Urinary bladder (tissue), 4 donors: ENCODE measurements at places on chromosomes 6 and 20. TPM values are rescaled to one million over a fixed set of nuclear protein-coding genes. Genes with fewer than 3 reads are reported as not detected.
A peak's percentile ranks its signal among the peaks of the same experiment; 100 is the strongest.

Gene IL17F
- total RNA-seq: not detected

Gene TFAP2B
- 0.48 TPM for total RNA-seq

Gene C20orf144
- not detected for total RNA-seq

Gene EYS
- 4.4 TPM for total RNA-seq

- DNase-seq: no peak
Observed at GRCh38 chr6:71452697-71453370, 164.2 kb downstream of the OGFRL1 start.

DNA sequence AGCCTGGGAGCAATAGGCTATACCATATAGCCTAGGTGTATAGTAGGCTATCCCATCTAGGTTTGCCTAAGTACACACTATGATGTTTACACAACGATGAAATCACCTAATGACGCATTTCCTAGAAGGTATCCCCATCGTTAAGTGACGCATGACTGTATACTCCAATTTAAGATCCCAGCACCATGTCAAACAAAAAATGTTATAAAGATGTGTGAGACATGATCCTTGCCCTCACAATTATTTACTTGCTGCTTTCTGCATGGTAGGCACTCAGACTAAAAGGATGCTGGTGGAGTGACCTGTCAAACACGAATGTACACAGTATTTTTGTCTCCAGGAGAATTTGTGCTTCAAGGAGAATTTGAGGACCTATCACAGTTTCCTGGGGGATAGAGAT, 32.3 kb downstream of the SNAP25 start:
- no peak for DNase-seq

DNA sequence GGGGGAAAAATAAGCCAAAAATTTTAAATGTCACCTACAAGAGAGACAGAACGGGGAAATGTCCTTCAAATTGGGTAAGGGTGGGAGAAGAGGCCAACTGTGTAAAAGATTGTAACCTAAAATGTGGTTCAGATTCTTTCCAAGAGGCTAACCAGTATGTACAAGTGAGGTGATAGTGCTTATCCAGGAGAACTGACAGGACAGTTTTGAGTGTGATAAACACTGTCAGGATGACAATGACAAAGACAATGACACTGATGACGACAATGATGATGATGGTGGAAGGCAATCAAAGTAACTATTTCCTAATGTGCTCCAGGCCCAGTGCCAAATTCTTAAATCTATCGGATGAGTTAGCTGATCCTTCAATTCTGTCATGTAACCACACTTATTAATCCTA, 57.3 kb downstream of the TASP1 start:
- no peak for DNase-seq

GRCh38 chr20:49747707-49748524, 34.2 kb upstream of the B4GALT5 start:
- DNase-seq: no peak

GRCh38 chr6:7108964-7109836, 1.4 kb downstream of the RREB1 start:
- DNase-seq: no peak

Gene TRIM15
- total RNA-seq: not detected

DNA sequence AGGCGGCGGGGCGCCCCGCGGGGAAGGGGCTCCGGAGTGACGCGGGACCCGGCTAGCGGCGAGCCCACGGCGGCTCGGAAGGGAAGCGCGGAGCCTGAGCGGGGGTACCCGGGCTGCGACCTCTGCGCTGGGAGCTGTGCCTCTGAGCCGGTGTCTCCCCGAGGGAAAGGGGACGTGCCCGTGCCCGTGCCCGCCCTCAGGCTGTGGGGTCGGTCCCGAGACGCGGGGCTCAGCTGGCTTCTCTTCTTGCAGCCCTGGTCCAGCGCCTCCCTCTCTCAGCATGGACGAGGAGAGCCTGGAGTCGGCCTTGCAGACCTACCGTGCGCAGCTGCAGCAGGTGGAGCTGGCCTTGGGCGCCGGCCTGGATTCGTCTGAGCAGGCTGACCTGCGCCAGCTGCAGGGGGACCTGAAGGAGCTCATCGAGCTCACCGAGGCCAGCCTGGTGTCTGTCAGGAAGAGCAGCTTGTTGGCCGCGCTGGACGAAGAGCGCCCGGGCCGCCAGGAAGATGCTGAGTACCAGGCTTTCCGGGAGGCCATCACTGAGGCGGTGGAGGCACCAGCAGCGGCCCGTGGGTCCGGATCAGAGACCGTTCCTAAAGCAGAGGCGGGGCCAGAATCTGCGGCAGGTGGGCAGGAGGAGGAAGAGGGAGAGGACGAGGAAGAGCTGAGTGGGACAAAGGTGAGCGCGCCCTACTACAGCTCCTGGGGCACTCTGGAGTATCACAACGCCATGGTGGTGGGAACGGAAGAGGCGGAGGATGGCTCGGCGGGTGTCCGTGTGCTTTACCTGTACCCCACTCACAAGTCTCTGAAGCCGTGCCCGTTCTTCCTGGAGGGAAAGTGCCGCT, 686 bp downstream of the ZGPAT start:
- DNase-seq: no peak

GRCh38 chr6:80336911-80337310, 230.4 kb downstream of the BCKDHB start:
- DNase-seq: no peak

- no peak for DNase-seq
Observed at GRCh38 chr6:47079638-47080037, 37.5 kb upstream of the ADGRF1 start.

DNA sequence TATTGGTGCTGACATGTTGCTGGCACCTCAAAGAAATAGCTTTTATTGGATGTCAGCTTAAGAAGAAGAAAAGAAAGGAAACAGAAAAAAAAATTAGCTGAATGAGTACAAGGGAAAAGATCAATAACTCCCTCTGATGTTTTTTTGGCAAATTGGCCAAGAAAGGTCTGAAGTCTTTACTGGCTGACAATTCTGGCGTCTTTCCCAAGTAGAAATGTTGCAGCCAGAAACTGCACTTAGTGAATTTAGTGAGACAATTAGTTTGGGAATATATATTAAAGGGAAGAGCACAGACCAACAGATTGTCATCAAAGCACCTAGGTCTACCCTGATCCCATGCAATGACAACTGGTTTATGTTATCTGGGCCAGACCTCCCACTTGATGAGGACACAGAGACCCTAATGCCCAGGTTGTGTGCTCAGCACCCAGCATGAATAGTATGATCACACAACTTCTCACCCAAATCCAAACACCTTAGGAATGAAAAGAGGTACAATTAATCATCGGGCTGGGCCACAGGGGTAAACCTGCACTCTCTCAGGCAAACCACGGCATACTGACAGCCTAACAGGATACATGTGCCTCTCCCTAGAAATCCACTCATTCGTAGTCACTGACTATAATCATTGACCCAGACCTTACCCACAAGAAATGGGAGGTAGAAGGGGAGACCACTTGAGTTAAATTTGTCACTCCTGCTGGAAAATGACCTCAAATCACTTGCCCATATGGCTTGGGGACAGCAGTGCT, 612.3 kb upstream of the ARID1B start:
- DNase-seq: no peak

DNA sequence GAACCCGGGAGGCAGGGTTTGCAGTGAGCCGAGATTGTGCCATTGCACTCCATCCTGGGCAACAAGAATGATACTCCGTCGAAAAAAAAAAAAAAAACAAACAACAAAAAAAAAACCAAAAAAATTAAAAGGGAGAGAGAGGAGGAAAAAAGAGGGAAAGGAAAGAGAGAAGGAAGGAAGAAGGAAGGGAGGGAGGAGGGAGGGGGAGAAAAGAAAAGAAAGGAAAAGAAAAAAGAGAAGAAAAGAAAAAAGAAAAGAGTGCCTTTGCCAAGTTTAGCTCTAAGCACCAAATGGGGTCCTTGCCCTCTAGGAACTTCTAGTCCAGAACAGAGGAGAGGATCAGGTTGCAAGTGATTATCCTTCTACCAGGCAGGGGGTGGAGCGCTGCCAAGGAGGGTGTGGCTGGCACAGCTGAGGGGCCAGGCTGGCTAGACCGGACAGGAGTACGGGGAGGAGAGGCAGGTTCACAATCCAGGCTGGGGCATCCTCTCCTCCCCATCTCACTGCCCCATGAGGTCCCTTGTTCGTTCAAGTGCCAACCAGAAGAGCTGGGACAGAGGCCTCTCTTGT, 19.1 kb downstream of the GNAS start:
- DNase-seq: no peak

Gene CDC5L
- 38.4 TPM for total RNA-seq

DNA sequence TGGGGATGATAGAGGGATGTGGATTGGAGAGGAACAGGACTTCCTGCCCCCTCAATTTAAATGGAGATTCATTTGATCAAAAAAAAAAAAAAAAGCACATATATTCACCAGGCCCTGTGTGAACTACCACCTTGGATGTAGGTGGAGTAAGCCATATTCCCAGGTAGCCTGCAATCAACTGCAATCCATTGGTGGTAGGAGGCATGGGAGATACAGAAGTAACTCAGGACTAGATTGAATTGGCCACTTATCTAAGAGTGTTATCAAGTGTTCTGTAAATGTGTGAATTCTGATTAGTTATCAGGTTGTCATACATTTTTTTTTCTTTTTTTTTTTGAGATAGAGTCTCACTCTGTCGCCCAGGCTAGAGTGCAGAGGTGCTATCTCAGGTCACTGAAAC, 124.1 kb upstream of the ESR1 start:
- DNase-seq: no peak

- no peak for DNase-seq
Observed at GRCh38 chr20:49851231-49851705, 38.6 kb downstream of the SLC9A8 start.

Gene HRH3
- total RNA-seq: 0.16 TPM

Gene IBTK
- total RNA-seq: 78.8 TPM

DNA sequence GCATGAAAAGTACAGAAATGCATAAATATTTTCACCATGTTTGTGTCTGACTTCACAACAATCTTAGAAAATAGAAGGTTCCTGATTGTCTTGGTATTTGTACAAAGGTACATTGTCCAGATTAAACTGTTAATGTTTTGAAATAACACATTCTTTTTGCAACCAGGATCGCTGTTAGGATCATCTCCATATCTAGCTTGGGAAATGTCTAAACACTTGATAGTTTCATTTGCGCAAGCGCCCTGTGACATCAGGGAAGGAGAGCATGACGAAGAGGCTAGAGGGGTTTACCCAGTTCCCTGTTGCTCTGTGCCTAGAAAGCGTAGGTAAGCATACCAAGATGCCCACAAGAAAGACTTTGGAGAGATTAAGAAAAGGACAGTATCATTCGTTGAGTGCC, 19.4 kb downstream of the ALDH8A1 start:
- DNase-seq: no peak

- DNase-seq: no peak
Observed at GRCh38 chr6:131995917-131996316, 44.7 kb upstream of the CCN2 start.

Gene MATN4
- 1.5 TPM for total RNA-seq

Gene MYH7B
- 4.3 TPM for total RNA-seq

- no peak for DNase-seq
Observed at GRCh38 chr6:79913369-79913768, 34.0 kb downstream of the ELOVL4 start.

Gene CPXM1
- 46.9 TPM for total RNA-seq

DNA sequence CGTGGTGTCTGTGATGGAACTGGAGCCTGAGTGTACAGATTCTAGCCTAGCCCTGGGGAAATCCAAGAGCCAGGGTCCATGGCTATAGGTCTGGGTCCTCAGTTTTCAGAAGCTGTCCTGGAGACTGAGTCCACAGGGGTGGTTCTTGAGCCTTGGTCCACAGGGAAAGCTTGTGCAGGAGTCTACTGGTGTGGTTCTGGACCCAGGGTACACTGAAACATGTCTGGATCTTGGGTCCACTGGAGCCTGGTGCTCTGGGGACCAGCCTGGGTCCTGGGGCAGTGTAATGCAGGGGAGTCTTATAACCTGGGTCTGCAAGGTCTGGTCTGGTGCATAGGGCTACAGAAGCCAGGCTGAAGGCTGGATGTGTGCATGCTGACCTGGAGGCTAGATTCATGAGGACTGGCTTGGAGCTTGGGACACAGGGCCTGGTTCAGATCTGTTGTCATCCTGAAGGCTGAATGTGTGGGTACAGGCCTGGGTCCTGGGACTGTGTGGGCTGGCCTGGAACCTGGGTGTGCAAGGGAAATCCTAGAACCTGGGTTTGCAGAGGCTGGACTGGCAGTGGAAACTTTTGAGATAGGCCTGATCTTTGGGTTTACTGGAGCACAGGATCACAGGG, 5.5 kb downstream of the CST9L start:
- DNase-seq: no peak

GRCh38 chr20:63957004-63957689, 931 bp upstream of the UCKL1 start:
- DNase-seq: no peak

DNA sequence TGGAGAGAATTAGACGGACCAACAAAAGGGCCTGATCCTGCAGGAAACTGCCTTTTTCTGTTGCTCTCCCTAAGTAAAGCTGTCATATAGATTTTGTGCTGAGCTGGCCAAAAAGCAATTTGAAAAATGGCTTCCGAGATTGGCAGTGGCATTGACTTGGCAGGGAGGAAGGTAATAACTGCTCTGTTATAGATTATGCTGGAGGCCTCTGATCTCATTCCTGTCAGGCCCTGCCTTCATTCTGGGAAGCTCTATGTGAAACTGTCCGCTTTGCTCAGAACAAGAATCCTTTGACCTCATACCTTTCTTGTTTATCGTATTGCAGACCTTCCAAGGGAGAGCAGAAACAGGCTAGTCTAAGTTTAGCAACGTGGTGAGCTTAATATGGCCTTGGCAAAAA, 234.4 kb downstream of the PHACTR1 start:
- no peak for DNase-seq

Gene KIFC1
- 7.5 TPM for total RNA-seq

DNA sequence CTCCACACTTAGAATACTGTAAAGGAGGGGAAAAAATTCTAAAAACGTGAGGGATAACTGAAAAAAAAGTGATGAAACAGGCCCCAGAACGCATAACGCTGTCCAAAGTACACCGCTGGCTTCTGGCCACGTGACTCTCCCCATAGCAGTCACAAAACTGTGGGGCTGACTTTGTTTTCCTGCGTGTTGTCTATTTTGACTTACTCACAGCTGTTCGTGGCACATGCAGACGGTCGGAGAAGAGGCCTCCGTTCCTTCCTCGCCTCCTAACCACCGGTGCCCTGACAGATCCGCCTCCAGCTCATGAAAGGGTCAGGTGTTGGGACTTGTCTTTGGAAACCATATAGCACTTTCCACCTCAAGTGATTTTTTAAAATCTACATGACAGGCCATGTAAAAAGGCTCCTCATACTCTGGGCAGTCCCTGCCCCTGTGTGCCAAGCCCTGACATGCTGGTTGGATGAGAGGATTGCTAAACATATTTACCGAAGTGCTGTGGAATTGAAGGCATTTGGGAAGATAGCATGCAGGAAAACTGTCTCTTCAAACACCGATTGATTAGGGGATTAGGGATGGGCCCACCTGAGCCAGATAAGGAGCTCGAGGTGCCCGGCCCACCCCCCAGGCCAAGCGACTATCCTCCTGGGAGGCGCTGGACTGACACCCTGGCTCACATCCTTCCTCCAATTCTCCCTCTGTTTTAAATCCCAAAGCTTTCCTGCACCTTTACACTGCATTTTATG, 54.8 kb downstream of the DACT2 start:
- DNase-seq: no peak

- peak; percentile 80 for DNase-seq
Observed at GRCh38 chr20:50844430-50845100, 49.7 kb downstream of the BCAS4 start.

- no peak for DNase-seq
Observed at GRCh38 chr6:46104209-46104608, 25.6 kb upstream of the ENPP4 start.

- no peak for DNase-seq
Observed at GRCh38 chr6:161300823-161301222, 27.0 kb upstream of the AGPAT4 start.

GRCh38 chr20:9491324-9491723, 23.1 kb upstream of the LAMP5 start:
- DNase-seq: no peak

- DNase-seq: no peak
Observed at GRCh38 chr6:81718126-81718525, 34.4 kb downstream of the TENT5A start.

Gene MUC22
- not detected for total RNA-seq
